ENCODE measurements at places on chromosomes 12 and 14.
A peak's percentile ranks its signal among the peaks of the same experiment; 100 is the strongest.

GRCh38 chr14:89773644-89774316 is 180.8 kb downstream of the EFCAB11 start:
- DNase-seq = no peak

DNA sequence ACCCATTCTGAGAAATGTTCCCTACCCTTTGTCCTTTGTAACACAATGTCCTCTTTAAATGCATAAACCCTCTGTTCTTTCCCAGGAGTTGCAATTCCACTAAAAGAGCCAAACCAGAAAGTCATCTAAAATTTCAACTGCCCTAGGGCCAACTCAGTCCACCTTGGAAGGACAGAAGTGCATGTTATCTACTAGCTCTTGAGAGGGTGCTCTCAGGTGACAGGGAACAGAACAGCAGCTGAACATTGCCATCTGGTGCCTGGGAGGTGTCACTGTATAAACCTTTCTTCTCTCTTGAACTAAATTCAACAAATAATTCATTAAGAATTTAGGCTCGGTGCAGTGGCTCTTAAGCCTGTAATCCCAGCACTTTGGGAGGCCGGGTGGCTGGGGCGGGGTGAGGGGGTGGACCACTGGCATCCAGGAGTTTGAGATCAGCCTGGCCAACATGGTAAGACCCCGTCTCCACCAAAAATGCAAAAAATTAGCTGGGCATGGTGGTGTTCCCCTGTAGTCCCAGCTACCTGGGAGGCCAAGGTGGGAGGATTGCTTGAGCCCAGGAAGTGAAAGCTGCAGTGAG is 10.3 kb upstream of the FERMT2 start:
- DNase-seq = peak; percentile 24

- no peak for DNase-seq
These were observed at the start of gene SP7 for GRCh38 chr12:53336181-53336681. Gene SP7, minus strand, starts transcription at chr12:53336354. Its CDS starts 708 bp downstream, at chr12:53335646.

GRCh38 chr14:84857571-84857970 is 672.4 kb upstream of the FLRT2 start:
- no peak for DNase-seq

GRCh38 chr12:20778969-20779368 is 31.5 kb upstream of the SLCO1B3 start:
- DNase-seq = no peak

DNA sequence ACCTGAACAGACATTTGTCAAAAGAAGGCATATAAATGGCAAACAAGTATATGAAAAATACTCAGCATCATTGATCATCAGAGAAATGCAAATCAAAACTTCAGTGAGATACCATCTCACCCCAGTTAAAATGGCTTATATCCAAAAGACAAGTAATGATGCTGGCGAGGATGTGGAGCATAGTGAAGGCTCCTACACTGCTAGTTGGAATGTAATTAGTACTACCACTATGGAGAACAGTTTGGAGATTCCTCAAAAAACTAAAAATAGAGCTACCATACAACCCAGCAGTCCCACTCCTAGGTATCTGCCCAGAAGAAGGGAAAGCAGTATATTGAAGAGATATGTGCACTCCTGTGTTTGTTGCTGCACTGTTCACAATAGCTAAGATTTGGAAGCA is 146.1 kb downstream of the TGFB3 start:
- no peak for DNase-seq

GRCh38 chr12:42109031-42109430 is 35.6 kb downstream of the GXYLT1 start:
- DNase-seq = no peak

Measured in NCI-H187 treated with DMSO at 0.1 percent for 48 hours (cell line).